Activated T-helper 1 cell treated with Interleukin-2 at 50 U/mL for 16 hours (primary cell): ENCODE measurements at places on chromosomes 2 and 18.

DNA sequence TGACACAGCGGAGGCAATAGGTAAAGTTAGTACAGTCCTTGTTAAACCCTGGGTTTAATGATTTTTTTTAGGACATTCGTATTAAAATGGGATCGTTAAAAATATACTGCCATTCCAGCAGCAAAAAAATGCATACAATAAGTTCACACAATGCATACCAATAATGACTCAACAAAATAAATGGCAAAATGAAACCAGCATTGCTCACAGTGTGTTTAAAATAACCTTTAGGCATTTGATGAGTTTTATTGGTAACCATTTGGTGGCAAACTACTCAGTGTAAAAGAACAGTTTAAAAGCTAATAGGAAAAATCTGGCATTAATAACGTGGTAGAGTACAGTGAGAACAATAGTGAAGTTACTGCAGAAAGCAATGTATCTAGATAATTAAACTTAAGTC, 539.0 kb upstream of the PIK3C3 start:
- no peak for DNase-seq

- no peak for DNase-seq
These were observed 175.7 kb upstream of the RND3 start for GRCh38 chr2:150663143-150663542.

DNA sequence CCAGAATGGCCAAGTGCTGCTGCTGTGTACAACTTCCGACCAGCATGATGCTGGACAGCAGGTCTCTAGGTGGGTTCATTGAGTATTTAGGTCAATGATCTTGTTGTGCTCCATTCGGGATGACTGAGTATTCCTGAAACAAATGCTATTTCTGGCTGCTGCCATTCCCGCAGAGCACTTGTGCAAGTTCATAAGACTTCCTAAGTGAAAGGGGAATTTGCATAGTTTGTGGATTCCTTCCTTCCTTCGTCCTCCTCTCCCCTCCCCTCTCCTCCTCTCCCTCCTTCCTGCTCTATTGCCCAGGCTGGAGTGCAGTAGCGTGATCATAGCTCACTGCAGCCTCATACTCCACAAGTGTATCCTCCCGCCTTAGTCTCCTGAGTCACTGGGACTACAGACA, 40.4 kb downstream of the LDLRAD4 start:
- no peak for DNase-seq

GRCh38 chr18:79355433-79356335, 40.0 kb upstream of the NFATC1 start:
- DNase-seq: no peak

- no peak for DNase-seq
These were observed 22.2 kb downstream of the SOWAHC start for GRCh38 chr2:109636317-109636716.

DNA sequence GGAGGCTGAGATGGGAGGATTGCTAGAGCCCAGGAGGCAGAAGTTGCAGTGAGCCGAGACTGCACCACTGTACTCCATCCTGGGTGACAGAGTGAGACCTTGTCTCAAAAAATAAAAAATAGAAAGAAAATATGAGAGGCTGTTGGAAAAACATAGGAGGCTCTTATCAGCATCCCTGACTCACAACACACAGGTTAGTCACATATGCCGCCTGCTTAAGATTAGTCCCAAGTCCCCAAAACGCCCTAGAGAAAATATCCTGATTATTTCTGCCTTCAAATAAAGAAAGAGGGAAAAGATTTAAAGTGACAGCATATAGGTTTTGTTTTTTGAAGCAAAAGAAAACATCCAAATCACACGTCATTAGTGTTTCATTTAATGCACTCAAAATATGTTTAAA, 29.8 kb upstream of the GALM start:
- no peak for DNase-seq

GRCh38 chr2:25418944-25419677, 77.4 kb upstream of the DNMT3A start:
- no peak for DNase-seq

DNA sequence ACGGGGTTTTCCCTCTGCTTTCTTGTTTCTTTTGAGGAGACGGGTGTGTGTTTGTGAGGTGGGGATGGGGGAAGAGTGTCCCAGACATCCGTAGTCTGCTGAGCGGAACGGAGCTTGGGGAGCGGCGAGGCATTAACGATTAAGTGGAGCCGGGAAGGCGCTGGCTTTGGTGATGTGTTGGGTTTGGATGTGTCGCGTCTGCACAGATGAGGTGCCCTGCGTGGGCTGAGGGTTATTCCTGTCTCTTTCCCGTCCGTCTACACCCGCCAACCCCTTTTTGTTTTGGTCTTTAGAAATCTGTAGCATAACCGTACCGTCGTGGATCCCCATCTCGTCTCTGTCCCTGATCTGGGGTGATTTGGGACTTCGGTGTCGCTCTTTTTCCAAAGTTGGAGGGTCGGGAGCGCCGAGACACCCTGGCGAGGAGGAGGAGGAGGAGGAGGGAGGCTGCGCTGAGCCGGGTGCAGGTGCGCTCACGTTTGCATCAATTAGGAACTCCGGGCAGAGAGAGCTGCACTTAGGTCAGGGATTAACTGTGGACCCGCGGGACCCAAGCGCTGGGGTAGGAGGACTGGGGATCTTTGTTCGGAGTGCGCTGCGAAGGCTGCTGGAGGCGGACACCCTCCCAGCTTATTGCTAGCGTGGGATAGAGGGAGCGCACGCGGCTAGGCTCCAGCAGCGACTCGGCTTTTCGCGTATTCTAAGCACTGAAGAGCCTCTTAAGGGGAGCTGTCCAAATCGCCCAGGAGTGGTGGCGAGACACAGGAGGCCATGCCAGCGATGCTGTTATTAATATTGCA, 720.3 kb downstream of the DPP10 start:
- DNase-seq: no peak

DNA sequence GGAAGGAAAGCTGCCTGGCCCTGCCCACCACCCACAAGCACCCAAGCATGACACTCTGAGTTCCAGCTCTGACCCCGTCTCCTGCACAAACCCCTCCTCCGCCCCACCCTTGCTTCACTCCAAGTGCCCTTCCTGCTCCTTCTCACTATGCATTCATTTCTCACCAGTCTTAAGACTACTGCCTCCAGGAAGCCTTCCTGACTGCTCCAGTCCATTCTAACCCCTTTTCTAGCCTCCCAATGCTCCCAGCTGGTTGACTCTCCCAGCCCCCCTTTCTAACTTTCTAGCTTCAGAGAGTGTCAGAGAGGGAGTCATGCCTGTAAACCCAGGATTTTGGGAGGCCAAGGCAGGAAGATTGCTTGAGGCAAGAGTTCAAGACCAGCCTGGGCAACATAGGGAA, 8.2 kb upstream of the NAGK start:
- DNase-seq: no peak

GRCh38 chr18:45557779-45558178, 57.5 kb upstream of the SLC14A2 start:
- DNase-seq: no peak

DNA sequence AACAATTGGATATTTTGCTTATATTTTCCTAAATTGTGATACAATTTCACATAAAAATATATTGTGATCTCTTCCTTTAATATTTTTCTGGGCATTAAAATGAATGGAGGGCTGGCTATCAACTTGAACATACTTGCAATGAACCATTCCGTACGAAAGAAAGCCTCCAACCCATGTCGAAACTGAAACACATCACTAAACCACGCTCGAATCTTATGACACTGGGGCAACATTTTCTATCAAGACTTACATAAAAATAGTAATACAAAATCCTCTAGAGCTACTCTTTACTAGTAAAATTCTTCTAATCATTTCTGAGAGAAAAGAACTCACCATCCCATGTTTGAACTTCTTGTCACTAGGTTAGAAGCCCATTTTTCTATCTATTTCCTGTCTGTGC, 132.8 kb upstream of the DOK6 start:
- DNase-seq: no peak

DNA sequence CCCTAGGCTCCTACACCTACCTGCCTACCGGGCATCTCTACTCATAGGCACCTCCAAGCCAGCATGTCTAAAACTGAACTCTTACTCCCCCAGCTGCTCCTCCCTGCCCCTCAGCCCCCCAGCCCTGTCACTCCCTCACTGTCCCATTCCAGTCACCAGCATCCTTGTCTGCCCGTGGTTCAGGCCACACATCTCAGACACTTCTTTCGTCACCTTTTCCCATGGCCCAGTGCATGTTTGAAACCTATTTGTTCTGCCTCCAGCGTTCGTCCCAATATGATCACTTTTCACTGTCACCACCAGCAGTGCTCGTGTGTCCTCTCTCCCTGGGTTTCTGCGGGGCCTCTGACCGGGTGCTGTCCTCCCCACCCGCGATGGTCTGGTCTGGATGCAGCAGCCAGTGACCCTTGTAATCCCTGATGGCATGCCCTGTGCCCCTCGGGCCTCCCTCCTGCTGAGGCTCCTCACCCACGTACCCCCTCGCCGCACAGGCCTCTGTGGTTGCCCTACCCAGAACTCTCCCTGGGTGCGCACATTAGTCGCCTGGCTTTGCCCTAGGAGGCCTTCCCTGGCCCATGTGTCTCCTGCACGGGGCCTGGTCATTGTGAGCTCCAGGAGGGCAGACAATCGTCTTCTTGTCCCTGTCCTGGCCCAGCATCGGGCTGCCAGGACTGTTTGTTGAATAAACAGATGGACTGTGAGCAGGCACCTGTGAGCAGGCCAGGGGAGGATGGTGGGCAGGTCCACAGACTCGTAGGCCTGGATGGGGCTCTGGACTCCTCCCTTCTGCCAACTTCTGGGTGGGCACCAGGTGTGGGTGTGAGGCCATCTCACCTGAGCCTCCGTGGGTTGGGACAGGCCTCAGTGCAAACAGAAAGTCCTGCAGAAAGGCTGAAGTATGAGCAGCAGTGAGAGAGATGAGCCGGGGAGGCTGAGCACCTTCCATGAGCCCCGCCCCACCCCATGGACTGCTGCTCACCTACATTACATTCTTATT, 15.5 kb downstream of the LDLRAD4 start:
- DNase-seq: no peak

DNA sequence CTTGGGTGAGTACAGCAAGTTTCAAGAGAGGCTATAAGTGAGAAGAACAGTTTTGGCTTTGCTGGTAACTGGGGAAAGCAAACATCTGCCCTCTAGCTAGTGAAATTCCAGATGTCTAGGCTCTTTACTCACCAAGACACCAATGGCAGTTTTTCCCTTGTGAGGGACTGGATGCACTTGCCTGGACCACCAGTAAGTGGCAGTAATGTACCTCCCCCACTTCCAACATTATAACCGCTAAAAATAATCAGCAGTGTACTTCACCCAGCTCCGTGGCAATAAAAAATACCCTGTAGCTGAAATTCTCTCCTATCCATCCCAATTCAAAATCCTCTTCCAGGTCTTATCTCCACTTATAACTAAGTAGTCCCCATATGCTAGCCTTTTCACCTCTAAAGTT, 383.9 kb downstream of the ARHGAP15 start:
- no peak for DNase-seq

GRCh38 chr2:31318361-31319336, 84.7 kb downstream of the EHD3 start:
- DNase-seq: peak; percentile 5

DNA sequence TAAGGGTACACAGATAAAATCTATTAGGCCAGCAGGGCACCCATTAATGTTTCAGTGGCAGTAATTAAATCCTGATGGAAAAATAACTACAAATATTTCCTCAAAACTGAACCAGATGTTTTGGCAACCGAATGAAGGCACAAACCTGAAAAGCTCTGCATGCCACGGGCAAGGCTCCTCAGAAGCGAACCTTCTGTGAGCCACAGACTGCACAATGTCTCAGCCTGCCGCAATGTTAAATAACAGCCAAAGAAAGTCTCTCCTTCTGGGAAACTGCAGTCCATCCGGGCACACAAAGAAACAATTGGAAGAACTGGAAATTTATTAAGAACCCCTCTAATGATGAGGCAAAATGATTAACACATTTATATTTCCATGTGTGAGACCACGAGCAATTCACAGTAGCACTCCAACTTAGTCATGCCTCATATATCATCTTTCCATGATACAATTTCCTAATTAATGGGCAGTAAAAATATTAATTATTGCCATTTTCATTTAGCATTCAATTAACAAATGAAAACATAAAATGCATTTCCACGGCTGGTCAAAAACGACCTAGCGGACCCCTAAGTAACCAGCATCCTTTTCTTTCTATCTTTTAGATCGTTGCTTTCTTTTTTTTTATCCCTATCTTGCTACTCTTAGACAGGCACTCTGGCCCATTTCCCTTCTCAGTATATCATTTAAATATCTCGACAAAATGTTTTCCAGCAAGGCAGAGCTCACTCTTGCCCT, 237.5 kb downstream of the EPHA4 start:
- DNase-seq: no peak

DNA sequence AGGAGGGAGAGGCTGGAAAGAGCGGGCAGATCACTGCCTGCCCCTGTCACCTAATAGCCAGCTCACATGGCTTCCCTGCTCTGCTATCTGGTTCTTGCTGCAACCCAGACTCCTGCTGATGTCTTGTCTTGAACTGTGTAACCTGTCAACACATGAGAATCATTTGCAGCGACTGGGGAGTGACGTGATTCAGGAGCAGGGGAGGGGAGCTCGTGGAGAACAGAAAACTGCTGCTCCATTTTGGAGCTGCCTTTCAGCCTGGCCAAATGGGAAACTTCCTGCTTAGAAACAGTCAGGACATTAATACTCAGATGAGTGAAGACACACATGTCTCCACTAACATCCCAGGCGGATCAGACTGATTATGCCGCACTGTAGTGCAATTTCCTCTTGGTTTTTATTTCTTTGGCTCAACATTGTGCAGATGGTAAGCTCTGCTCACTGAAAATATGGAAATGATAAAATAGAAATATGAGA, 38.1 kb downstream of the RPL37A start:
- no peak for DNase-seq

- DNase-seq: no peak
These were observed 254.2 kb upstream of the SALL3 start for GRCh38 chr18:78725426-78725825.

DNA sequence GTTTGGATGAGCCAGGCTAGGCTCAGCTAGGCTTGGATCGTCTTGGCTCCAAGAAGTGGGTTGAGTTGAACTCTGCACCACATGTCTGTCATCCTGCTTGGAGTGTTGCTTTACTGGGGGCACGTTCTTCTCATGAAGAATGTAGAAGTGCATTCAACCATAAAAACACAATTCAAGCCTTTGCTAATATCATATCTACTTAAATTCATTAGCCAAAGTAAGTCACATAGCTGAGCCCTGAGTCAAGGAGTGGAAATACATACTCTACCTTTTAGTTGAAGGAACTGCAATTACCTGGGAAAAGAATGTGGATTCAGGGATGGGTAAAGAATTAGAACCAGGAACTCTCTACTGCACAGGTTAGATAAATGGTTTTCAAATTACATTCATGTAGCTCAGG, 360.4 kb upstream of the KCNH7 start:
- no peak for DNase-seq
